Activated CD4-positive, alpha-beta memory T cell treated with anti-CD3 and anti-CD28 coated beads, Interleukin-2, amount 10 ng/mL, durations not matched to agents 7 days and 5 days (primary cell): ENCODE measurements at places on chromosomes 13 and 19. TPM values are rescaled to one million over a fixed set of nuclear protein-coding genes. Genes with fewer than 3 reads are reported as not detected.

- H3K4me3 ChIP-seq = peak overlapping the region; percentile 88
- DNase-seq = no peak
- peak overlapping the region; percentile 81 for H3K27ac ChIP-seq
- H3K27me3 ChIP-seq = no peaks in the 10 kb centered on the region
- peaks cover 22% of the 10 kb centered on the region for H3K36me3 ChIP-seq
Observed at GRCh38 chr19:37778613-37779126, 716 bp downstream of the ZNF573 start.

GRCh38 chr13:81442904-81443303 lies 1102.0 kb upstream of the SPRY2 start:
- H3K27me3 ChIP-seq = no peaks in the 10 kb centered on the region
- H3K4me1 ChIP-seq = no peaks in the 10 kb centered on the region
- no peak overlapping the region for H3K4me3 ChIP-seq
- no peaks in the 10 kb centered on the region for H3K36me3 ChIP-seq
- DNase-seq = no peak
- no peak overlapping the region for H3K27ac ChIP-seq

DNA sequence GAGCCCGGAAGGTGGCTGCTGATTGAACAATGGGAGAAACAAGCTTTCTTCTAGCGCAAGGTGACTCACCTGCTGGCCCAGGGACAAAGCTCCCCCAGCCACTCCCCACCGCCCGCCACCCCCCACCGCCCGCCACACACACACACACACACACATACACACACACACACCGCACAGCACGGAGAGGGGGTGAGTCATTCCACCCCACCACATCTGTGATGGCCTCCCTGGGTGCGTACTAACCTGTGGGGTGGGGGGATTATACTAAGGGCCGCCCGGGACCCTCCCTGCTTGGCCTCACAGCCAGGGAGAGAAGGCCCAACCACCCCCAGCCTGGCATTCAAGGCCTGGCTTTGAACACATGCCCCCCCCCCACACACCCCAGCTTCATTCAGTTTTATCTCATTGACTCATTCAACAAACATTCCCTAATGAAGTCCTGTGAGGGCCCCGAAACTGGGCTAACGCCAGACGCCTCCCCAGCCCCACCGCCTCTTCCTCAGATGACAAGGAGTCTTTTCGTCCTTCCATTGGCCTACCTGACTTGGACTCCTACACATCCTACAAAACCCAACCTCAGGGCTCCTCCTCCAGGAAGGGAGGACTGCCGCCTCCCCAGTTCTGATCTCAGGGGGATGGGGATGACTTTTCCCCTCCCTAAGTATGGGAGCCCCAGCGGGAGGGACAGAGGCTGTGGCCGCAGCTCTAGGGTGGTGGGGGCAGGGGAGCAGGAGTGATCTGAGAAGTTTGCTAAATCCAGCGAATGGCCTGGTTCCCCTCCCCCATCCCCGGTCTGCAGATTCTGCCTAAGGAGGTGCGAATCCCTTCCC lies 5.8 kb upstream of the ONECUT3 start:
- no peak overlapping the region for H3K27ac ChIP-seq
- peak overlapping the region; percentile 26 for H3K4me3 ChIP-seq
- H3K4me1 ChIP-seq = peaks cover 20% of the 10 kb centered on the region
- H3K36me3 ChIP-seq = no peaks in the 10 kb centered on the region
- H3K27me3 ChIP-seq = peaks cover 47% of the 10 kb centered on the region
- DNase-seq = peak; percentile 66

DNA sequence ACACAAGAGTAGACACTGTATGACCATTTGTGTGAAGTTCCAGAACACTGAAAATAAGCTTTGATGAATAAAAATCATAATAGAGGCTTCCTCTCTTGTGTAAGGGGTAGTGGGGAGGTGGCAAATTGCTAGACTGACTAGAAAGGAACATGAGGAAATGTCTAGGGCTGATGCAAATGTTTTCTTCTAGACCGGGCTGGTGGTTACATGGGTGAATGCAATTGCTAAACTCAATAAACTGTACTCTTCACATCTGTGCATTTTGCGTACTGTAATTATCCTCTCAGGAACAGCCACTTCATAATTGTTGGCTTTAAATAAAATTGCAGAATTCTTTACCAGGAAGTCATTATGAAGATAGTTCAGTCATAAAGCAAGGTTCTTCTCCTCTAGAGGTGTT lies 5.2 kb upstream of the KBTBD7 start:
- H3K27me3 ChIP-seq = no peaks in the 10 kb centered on the region
- H3K4me3 ChIP-seq = no peak overlapping the region
- no peaks in the 10 kb centered on the region for H3K36me3 ChIP-seq
- no peak for DNase-seq
- H3K27ac ChIP-seq = no peak overlapping the region
- H3K4me1 ChIP-seq = peaks cover 14% of the 10 kb centered on the region

DNA sequence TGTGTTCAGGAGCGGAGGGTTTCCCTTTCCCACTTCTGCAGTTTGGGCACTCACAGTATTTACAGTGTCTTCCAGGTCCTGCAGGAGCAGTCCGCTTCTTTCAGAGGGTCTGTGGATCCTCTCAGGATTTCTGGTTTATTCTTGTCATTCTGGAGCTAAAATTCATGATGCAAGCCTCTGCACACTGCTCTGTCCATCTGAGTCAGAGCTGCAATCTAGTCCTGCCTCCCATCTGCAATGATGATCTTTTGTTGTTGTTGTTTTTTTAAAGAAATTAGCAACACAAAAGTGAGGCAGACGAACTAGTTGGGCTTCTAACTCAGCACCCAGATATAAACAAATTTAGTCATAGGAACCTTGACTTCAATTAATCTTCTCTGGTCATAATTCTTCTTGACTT lies 86.5 kb downstream of the DLEU7 start:
- no peak for DNase-seq
- no peaks in the 10 kb centered on the region for H3K27me3 ChIP-seq
- no peak overlapping the region for H3K4me3 ChIP-seq
- no peak overlapping the region for H3K27ac ChIP-seq

- no peaks in the 10 kb centered on the region for H3K27me3 ChIP-seq
- no peak overlapping the region for H3K27ac ChIP-seq
- no peaks in the 10 kb centered on the region for H3K4me1 ChIP-seq
- no peaks in the 10 kb centered on the region for H3K36me3 ChIP-seq
Observed at GRCh38 chr13:101529422-101529821, 76.9 kb downstream of the ITGBL1 start.

GRCh38 chr19:43527860-43528622 lies 1.0 kb upstream of the ETHE1 start:
- peaks cover 34% of the 10 kb centered on the region for H3K4me1 ChIP-seq
- H3K27ac ChIP-seq = peak overlapping the region; percentile 64
- H3K4me3 ChIP-seq = peak overlapping the region; percentile 54
- H3K36me3 ChIP-seq = peaks cover 8% of the 10 kb centered on the region

The PLA2G4C gene
- total RNA-seq = 10.8 TPM

The CD177 gene
- not detected for total RNA-seq

The KASH5 gene
- total RNA-seq = 0.73 TPM

The OVOL3 gene
- not detected for total RNA-seq

The TEX101 gene
- total RNA-seq = not detected

The VSTM2B gene
- not detected for total RNA-seq

The ZBTB32 gene
- total RNA-seq = 94.8 TPM

The LIG1 gene
- 137 TPM for total RNA-seq

The CYP4F11 gene
- total RNA-seq = not detected
